ENCODE measurements at places on chromosomes 16 and 17.

- DNase-seq, result no peak
Observed at GRCh38 chr17:78759203-78759968, 22.7 kb downstream of the CYTH1 start.

DNA sequence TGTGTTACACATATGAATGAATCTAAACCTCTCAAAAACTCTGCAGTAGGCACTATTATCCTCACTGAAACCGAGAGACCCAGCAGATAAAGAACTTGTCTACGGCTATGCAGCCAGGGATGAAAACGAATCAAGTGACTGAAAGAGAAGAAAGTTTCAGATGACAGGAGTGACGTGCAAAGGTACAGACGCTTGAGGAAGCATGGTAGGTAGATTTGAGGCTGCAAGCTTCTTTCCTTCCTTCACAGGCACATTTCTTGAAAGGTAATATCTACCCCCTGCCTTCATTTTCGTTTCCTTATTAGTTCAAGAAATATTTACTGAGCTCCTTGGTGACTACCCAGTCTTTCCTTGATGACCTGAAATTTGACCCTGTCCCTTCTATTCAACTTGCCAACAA lies 211.5 kb upstream of the AXIN2 start:
- no peak for DNase-seq

- no peak for DNase-seq
Observed at GRCh38 chr16:4249530-4250308, 7.8 kb upstream of the SRL start.

DNA sequence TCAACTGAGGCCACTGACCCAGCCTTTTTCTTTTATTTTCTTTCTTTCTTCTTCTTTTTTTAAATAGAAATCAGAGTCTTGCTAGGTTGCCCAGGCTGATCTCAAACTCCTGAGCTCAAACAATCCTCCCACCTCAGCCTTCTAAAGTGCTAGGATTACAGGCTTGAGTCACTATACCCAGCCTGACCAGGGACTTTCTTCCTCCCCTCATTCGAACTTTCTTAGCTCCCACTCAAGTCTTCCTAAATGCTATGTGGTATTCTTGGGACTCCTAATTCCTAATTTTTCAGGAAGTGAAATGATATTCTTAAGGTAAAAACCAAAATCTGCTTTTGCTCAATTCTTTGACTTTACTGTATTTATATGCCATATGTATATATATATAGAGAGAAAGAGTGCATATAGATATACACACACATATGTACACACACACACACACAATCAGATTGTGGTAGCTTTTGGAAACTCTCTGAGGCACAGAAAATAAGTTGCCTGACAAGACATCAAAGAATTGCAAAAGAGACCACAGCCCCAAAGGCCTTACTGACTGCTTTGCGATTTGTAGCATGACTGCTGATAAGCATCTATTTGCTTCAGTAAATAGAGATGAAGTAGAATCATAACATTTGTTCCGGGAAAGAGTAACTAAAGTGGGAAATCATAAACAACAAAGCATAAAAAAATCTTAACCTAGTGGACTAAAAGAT lies 9.5 kb upstream of the AMZ2 start:
- no peak for DNase-seq

GRCh38 chr17:8681170-8681949 lies 50.8 kb upstream of the MYH10 start:
- DNase-seq, result no peak

DNA sequence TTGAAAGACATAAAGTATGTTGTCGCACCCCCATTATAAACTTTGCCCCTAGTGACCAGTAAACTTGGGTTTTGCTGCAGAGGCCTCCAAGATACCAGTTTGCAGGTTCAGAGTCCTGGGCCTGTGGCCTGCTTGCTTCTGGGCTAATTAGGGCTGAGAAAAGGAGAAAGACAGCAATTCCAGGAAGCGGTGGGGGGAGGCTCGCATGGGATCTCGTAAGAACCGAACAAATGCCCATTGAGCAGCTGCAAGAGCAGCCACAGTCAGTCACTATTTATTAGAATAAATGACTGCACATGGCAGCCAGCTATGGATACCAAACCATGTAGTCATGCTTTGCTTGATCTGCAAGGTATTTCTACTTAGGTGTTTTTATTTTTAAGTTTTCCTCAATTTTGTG lies 4.9 kb downstream of the SHISA9 start:
- DNase-seq, result no peak

DNA sequence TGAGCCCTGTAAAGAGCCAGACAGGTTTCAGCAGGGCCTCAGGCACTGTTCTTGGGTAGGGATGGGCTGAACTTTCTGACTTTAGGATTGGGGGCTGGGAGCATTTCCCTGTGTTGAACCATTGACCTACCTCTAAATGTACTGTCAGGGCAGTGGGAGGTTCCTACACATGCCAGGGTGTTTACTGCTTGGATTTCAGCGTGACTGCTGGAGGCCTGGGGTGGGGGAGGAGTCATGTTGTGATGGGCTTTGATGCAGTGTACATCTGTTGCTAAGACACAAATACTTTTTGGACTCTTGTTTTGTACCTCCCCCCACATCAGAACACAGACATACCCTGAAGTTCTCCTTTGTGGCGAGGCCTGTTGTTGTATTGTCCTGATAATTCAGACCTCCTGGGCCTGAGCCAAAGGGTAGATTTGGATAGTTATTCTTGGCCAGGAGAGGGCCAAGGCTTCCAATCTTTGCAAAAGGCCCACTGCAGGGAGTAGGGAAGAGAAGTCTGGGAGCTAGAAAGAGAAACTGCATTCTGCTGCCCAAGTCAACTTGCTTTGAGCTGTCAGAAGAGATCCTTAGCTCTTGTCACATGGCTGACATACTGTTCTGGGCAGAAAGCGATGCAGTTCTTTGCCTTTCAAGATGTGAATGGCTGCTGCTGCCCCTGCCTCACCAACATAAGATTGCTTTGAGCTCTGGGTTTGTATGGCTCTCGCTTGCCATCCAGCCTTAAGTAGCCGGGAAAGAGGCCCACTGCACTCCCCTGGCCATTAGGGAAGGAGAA lies 3.7 kb downstream of the NFE2L1 start:
- DNase-seq, result no peak

- DNase-seq, result no peak
Observed at GRCh38 chr16:78399384-78399783, 299.9 kb downstream of the WWOX start.

GRCh38 chr16:53631236-53632025 lies 72.2 kb downstream of the RPGRIP1L start:
- DNase-seq, result no peak

DNA sequence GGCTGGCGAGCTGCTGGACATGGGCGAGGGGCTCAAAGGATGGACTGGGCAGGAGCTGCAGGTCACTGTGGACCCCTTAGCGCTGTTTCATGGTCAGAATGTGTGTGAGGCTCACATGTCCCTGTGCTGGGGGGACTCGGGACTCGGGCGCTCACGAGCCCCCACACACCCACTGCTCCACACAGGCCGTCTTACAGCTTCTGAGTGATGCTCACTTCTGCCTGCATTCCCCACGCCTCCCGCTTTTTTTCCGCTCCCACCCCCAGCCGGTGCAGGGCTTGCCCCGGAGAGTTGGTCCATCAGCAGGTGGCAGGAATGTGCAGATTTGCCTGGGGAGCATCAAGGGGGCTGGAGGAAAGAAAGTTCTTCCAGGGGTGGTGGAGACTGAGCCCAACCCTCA lies 20.2 kb upstream of the JPT2 start:
- no peak for DNase-seq

GRCh38 chr17:80002690-80003490 lies 32.8 kb downstream of the TBC1D16 start:
- DNase-seq, result no peak

DNA sequence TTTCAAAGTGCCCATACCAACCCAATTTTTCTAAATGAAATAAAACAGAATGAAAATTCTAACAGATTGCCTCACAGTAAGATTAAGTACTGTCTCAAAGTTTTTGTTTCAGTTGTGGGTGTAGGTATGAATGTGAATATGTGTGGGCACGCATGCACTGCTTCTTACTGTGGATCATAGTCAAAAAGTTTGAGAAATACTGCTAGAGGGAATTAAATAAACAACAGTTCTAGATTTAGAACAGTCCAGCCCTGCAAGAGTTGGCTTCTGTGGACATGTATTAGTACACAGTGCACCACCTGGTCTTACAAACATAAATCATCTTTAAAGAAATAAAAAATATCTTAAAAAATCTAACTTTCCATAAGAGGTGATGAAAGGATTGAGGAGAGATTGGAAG lies 8.4 kb downstream of the ZNF652 start:
- no peak for DNase-seq

- no peak for DNase-seq
Observed at GRCh38 chr17:29037739-29038084, 5.2 kb upstream of the PIPOX start.

GRCh38 chr17:34840750-34841149 lies 120.5 kb downstream of the CCT6B start:
- DNase-seq, result no peak

GRCh38 chr16:49824593-49824992 lies 31.3 kb downstream of the ZNF423 start:
- DNase-seq, result no peak

DNA sequence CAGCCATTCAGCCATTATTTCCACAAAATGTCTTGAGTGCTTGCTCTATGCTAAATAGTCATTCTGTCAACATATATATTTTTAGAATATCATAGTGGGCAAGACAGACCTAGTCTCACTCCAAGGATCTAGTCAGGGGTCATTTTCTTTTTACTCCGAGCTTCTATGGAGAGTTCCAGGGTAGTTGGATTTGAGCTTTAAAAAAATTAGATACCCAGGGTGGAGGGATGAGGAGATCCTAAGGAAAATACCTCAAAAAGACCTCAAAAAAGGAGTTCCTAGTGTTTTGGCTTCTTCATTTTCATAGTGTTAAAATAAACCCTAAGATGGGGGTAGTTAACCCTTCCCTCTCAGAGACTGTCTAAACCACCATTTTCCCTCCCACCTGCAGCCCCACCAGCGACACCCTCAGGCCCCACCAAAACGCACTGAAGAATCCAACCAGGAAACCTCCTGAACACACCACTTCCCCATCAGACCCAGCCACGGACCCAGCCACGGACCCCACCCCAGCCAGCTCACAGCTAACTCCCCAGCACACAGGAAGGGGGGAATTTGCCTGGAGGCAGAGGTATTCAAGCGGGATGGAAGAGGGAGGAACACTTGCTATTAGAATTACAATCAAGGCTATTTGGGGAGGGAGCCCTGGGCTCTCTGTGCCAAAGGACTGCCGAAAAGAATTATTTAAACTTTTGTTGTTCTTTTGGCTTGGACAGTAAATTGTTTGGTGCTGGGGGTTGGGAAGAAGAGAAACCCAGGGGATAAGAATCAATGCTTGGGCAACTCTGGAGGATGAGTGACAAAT lies 2.2 kb downstream of the ETV4 start:
- no peak for DNase-seq

DNA sequence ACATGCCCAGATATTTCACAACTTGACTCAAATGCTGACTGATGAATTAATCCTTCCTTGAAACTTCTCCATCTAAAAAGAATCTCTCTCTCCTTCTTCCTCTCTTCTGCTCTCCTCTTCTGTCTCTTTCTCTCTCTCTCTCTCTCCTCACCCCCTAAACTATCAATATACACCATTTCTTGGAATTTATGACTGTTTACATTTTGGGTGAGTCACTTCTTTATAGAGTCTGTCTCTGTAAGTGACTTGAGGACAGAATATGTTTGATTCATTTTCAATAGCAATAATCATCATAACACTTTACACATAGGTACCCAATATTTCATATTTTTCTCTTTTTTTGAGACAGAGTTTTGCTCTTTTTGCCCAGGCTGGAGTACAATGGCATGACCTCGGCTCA lies 15.3 kb downstream of the OR3A1 start:
- DNase-seq, result no peak

GRCh38 chr16:86095131-86095752 lies 196.3 kb downstream of the IRF8 start:
- DNase-seq, result no peak

GRCh38 chr17:8345052-8345690 lies 5.5 kb downstream of the ODF4 start:
- no peak for DNase-seq

DNA sequence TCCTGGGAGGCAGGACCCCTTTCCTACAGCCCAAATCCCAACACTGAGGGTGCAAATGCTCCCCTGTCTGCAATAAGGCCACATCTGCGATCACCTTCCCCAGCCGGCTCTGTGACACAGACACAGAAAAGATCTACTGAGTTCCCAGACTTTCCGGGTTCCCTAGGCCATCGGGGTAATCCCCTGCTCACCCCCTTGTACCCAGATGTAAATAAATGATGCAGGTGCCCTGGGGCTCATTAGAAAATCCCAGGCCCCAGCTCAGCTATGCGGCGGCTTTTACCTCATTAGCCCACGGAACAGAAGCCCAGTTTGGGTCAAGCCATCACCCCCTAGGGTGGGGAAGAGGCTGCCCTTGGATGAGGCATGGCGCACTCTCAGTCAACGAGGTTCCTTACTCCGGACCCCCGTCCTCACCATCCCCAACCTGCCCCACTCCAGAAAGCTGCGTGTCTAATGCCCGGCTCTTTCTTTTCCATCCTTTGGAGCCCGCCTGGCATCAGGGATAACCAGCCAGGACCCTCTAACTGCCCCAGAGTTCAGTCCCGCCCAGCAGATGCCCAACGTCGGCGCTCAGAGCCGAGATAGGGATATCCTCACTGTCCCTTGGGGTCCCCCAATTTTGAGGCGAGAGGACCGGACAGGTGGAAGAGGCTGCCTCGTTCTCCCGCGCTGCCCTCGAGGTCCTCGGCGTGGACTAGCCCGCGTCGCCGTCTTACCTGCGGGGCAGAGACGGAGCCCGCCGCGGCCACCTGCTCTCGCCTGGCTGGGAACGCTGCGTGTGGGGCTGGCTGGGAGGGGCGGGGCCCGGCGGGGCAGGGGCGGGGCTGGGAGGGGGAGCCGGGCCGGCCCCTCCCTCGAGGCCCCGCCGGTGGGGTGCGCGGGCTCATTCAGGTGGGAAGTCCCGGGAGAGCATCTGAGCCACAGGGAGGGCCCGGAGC lies at the start of gene ZNF385C:
Gene ZNF385C, minus strand, starts transcription at position 783 of the 941 bp plus-strand sequence. CDS start 35,417 bp downstream, outside the sequence.
- DNase-seq, result peak; percentile 86

DNA sequence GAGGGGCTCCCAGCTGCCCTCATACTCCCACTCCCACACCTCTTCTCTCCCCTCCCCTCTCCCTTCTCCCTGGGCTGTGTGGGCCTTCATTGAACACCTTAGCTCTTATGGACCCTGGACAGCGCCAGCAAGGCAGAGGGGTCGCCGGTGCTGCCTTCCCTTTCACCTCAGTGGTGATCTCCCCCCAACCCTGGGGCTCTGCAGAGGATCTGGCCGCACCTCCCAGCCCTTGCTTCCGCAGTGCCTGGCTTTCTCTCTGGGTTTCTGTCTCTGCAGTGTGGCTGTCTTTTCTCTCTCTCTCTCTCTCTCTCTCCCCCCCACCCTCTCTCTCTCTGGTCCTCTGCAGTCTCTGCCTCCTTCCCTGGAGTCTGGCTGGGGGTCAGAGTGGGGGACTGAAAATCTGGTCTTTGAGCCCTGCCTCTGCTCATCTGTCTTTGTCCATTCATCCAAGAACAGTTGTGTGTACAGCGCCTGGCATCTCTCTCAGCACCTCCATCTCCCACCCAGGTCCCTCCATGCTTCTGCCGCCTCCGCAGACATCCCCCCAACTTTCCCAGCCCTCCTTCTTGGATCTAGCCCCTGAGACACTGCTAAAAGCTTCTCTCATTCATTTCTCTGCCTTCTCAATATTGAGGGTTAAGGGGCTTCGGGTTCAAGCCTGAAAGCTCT lies 1.1 kb downstream of the SEZ6L2 start:
- peak; percentile 46 for DNase-seq

Data from iPS-NIHi11 (cell line).